Calu3 (cell line): ENCODE measurements at places on chromosomes 7 and 10. TPM values are rescaled to one million over a fixed set of nuclear protein-coding genes. Genes with fewer than 3 reads are reported as not detected.

NACAD gene
- 0.90 and 1.0 TPM in 2 replicates for total RNA-seq

DNA sequence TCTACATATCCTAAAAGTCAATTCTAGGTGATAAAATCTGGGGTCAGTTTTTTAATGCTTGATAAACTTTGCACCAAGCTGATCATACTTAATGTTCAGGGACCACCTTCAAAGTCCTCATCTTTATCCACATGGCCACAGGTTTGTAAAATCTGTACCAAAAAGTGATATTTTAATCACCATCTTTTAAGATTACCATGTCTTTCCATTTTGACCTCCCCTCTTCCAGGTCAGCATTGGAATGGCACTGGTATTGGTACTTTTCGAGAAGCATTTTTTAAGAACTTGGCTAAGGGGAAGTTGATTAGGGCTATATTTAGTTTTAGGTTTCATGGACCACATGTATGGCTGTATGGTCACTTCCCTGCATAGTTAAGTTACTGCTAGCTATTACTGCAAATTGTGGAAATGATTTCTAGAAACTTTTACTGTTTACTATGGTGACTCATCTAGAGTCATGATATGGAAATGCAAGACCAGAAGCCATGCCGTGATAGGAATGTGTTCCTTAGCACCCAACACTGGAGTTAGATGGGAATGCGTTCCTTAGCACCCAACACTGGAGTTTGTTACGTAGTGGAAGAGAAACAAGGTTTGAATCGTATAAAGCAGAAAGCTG lies 50.8 kb upstream of the ABLIM1 start:
- no peak for DNase-seq
- H3K36me3 ChIP-seq = no peaks in the 10 kb centered on the region
- no peak overlapping the region for H3K4me3 ChIP-seq
- no peak overlapping the region for H3K27ac ChIP-seq

DNA sequence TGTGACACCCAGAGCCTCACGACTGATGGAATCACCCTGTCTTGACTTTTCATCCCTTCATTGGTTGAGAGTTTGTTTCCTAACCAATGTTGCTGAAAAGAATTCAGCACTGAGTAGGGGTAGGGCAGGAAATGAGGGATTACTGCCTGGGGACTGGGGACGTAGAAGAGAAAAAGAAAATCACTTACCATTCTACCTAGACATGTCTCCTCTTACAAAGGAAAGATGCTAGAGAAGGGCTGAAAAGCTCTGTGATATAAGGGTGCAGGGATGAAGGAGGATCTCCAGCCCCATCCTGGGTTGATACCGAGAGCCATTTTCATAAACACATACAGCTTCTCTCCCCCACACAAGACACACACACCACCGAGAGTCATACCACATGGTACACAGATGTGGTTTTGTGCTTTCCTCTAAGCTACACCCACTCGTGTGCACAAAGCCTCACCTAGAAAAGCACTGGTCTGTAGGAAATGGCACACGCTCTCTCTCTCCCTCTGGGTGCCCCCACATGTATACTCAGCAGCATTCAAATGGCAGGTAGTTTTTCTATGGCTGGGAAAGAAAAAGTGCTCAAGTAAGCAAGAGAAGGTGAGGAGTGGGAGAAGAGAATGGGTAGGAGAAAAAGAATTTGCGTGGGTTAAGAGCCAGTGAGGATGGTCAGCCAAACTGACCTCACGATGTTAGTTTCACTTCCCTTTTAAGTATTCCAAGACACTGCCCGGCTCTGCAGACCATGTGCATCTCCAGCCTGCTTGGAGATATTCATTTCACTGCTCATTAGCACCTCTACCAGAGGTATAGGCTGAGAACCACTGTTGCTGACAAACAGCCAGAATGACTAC lies 85.8 kb downstream of the CALD1 start:
- H3K27me3 ChIP-seq = no peaks in the 10 kb centered on the region
- no peak for DNase-seq
- H3K27ac ChIP-seq = no peak overlapping the region
- no peaks in the 10 kb centered on the region for H3K36me3 ChIP-seq
- H3K4me1 ChIP-seq = no peaks in the 10 kb centered on the region
- no peak overlapping the region for H3K4me3 ChIP-seq

HABP2 gene
- 0.59 and 1.0 TPM in 2 replicates for total RNA-seq

DNA sequence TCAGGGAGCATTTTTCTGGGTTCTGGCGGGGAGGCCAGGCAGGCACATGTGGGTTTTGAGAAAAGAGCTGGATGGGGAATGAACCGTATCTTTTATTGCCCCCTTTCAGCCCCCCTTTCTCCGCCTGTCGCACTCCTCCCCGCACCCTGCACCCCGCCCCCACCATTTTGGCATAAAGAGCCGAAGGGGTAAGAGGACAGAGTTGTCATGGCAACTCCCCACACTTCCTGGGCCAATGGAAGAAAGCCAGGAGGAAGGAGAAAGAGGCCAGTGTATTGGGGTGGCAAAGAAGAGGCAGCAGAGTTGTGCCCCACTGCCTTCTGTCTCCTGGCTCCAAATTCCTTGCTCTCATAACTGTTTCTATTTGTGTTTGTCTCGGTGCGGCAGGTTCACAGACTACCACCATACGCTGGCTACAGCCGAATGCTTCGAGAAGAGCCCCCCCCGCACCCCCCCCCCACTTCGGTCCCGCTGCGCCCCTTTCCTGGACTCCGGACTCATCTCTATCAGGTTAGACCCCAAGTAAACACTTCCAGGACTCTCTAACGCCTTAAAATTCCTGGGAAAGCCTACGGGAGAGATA lies 3.4 kb downstream of the KCNIP2 start:
- H3K4me3 ChIP-seq = peak overlapping the region; percentile 66
- H3K27me3 ChIP-seq = no peaks in the 10 kb centered on the region
- peaks cover 22% of the 10 kb centered on the region for H3K36me3 ChIP-seq
- peak overlapping the region; percentile 59 for H3K27ac ChIP-seq
- DNase-seq = peak; percentile 48
- peaks cover 9% of the 10 kb centered on the region for H3K4me1 ChIP-seq

- no peak overlapping the region for H3K27ac ChIP-seq
- H3K27me3 ChIP-seq = no peaks in the 10 kb centered on the region
- H3K4me3 ChIP-seq = no peak overlapping the region
- no peaks in the 10 kb centered on the region for H3K4me1 ChIP-seq
Measured at GRCh38 chr10:52853704-52854103, 81.1 kb upstream of the MBL2 start.

GRCh38 chr10:69426376-69426727 lies 9.6 kb upstream of the TACR2 start:
- H3K4me1 ChIP-seq = peaks cover 50% of the 10 kb centered on the region
- H3K27me3 ChIP-seq = no peaks in the 10 kb centered on the region
- peak overlapping the region; percentile 82 for H3K27ac ChIP-seq
- DNase-seq = no peak
